ENCODE measurements at places on chromosomes 2 and 18.

GRCh38 chr2:236499691-236500578, 69.7 kb upstream of the ACKR3 start:
- DNase-seq = no peak

DNA sequence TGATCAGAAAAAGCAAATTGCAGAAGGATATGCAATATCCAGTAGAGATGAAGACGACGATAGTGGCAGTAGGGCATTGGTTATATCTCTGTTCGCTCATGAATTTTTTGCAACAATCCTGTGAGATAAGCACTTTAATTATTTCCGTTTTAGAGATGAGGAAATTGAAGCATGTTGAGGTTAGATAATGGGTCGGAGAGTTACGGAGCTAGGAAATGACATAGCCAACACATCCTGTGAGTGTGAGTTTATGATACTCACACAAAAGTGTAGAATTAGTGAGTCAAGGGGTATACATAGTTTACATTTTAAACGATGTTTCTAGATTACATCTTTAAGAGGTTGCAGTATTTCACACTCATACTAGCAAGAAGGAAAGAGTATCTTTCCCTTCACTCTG, 123.1 kb upstream of the ARL4C start:
- no peak for DNase-seq

GRCh38 chr2:29115797-29116781, 874 bp downstream of the CLIP4 start:
- peak; percentile 59 for DNase-seq

GRCh38 chr2:20919297-20919800, 96.4 kb upstream of the LDAH start:
- no peak for DNase-seq

DNA sequence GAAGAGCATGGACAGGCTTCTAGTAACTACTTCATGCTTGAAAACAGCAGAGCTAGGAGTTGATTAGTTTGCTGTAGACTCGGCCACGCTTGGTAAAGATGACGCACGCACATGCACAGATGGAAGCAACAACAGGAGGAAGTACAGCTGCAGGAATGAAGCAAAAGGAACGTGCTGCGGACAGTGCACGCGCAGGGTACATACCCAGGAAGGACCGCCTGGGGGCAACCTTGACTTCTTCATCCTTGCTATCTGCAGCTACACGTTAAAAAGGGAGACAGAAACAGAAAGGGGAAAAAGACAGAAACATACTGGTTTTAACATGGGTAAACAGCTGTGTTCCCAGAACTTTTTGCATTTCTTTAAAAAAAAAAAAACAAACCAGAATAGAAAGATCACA, 17.7 kb downstream of the SLC66A2 start:
- DNase-seq = no peak

- DNase-seq = no peak
Observed at GRCh38 chr2:57146951-57147350, 899.7 kb upstream of the VRK2 start.

- DNase-seq = no peak
Observed at GRCh38 chr2:148565272-148565894, 79.2 kb upstream of the EPC2 start.

DNA sequence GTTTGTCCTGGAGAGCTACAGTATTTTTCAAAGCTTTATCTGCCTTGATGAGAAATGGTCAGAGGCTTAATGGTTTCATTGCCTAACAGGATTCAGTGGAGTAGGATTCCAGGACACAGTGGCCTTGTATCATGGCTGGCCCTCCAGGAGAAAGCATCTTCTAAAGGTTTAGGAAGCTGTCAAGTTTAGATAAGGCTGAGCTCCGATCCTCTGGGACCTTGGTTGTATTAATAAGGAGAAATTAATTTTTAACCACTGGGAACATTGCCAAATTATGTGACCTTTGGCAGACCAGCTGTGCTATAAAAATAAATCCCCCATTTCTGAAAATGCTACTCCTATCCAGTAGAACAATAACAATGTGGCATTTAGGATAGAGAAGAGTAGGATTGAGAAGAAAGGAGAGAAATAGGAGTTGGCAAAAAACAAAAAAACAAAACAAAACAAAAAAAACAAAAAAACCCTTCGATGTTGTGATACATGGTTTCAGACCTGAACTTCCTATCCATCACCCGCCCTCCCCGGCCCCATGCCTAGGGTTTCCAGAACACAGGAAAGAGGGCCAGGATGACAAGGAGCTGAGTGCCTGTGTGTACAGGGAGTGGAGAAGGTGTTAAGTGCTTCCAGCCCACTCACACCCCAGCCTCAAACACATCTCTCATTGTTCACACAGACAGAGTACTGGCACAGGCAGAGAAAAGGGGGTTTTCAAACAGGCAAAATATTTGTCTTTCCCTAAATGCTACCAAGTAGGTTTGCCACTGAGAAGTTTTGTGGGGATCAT, 6.3 kb downstream of the NRP2 start:
- DNase-seq = no peak

DNA sequence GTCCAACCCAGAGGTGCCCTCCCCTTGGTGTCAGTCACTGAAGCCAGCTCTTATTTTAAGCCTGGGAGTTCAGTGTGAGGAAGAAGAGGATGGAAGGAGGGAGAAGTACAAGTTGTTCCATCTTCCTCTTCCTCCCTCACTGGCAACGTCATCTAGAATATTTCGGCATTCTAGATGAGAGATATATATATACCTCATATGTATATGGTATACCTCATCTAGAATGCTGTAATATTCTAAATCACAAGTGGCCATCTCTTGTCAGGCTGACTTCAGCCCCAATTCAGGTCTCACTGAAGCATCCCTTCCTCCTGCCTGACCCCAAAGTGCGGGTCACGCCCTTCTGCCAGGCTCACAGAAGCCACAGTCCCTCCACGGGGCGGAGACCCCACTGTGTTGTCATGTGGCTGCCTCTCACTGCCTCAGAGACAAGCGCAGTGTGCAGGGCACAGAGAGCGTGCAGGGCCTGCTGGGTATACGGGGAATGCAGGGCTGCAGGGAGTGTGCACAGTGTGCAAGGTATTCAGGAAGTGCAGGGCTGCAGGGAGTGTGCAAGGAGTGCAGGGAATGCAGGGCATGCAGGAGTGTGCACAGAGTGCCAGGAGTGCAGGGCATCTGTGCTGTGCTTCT, 32.8 kb upstream of the B3GNT7 start:
- DNase-seq = no peak

- DNase-seq = no peak
Observed at GRCh38 chr2:1459727-1460126, 46.5 kb downstream of the TPO start.

DNA sequence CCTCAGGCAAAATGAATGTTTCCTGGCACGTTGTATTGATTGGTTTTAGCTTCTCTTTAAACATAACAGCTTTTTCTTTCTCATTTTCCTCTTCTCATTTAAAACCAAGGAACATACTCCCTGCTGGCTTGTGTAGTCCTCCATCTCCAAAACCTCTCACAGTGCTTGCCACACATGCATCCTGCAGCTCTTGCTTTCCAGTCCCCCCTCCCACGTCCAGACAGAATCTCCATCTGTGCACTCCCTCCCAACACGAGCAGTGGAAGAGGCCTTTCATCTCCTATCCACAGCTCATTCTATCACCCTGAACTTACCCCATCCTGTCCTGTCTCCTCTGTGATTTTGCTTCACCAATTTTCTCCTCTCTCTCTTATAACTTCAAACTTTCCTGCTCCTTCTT, 99.6 kb upstream of the THSD7B start:
- DNase-seq = no peak

- DNase-seq = no peak
Observed at GRCh38 chr2:53087262-53087873, 680.2 kb upstream of the CHAC2 start.

- no peak for DNase-seq
Observed at GRCh38 chr2:120103723-120104467, 91.0 kb downstream of the EPB41L5 start.

- peak; percentile 16 for DNase-seq
Observed at GRCh38 chr2:233242231-233242927, 9.1 kb upstream of the ATG16L1 start.

DNA sequence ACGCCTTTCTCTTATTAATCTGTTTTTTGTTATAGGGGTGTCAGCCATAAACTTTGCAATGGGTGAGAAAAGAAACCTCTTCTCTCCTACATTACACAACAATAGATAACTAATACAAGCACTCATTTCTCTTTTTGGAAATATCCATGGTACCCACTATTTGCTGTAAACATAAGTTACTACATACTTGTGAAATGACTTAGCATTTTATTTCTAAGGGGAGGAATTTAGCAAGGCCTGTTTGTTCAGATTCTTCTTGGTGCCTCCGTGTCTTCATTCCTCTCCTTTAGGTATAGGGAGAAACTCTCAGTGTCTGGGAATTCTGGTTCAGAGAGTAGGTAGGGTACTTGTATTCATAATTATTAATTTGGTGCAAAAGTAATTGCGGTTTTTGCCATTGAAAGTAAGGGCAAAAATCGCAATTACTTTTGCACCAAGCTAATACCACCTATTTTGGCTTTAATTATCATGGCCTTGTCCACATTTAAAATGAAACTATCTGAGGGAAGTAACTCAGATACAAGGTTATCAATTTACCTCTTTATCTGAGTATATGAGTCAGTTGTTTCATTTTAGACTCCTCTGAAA, 134.8 kb downstream of the MREG start:
- no peak for DNase-seq

DNA sequence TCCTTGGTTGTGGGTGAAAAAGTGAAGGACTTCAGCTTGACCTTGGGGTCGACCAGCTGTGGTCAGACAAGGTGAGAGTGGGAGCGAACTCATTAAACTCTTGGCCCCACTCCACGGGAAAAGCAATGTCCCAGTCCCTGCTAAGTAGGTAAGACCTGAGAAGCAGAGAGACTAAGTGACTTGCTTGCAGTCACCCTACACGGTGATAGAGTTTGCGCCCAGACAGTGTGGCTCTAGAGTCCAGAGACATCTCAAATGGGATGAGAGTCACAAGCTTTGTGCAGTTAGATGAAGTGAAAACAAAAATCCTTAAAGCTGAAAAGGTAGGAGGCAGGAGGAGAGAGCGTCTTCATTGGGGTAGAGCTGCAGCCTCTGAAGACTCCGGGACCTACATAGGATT, 55.9 kb upstream of the ZNF236 start:
- no peak for DNase-seq

- DNase-seq = no peak
Observed at GRCh38 chr18:23701544-23702064, 12.4 kb downstream of the LAMA3 start.

DNA sequence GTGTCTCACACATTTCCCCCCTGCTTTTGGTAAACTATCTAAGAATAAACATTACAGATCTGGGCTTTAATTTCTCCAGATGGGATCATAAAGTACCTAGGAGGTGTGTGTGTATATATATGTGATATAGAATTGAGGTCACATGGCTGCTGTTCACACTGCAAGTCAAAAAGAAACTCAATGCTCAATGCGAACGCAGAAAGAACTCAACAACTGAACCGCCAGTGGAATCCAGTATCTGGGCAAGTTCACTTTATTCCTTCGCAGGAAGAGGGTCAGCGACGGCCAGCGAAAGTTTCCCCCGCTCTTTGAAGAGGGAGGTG, 17.7 kb downstream of the POU3F3 start:
- DNase-seq = no peak

DNA sequence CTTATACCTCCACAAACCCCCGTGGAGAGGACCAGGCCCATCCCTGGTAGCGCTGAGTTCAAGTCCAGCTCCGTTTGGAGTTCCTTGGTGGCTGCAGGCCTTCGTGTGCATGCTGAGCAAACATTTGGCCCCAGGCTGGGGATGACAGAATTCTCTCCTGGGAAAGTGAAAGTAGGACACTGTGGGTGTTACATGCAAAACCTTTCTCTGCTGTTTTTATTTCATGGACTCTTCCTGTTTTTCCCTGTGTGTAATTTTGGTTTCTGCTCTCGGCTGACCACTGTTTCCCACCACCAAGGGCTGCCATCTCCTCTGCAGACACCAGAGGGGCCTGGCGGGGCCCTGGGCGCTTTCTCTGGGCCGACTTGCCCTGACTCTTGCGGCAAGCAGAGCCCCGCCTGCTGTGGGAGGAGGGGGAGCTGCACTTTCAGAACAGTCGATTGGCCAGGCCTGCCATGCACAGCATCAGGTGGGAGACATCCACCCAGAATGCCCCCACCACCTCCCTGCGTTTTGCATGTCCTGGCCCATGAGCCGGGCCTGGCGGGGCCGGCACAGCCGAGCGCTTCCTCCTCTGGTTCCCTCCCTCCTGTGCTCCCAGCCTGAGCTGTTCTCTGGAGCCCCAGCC, 102.4 kb downstream of the CABLES1 start:
- DNase-seq = no peak

DNA sequence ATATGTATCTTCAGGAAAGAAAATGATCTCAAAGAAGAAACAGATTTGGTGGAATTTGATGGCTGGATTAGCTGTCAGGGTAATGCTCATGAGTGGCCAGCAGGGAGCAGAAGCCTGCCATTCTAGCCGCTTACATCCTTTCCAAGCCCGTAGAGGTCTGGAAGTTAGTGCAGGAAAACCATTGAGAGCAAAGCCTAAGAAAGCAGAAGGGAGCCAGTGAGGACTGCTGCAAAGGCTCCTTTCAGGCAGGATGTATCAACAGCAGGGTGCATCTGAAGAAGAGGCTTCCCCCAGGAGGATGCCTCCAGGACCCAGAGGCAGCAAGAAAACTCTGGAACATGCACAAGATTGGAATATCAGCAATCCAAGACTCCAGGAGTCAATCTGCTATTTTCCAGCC, 22.9 kb upstream of the LBH start:
- DNase-seq = peak; percentile 38

- no peak for DNase-seq
Observed at GRCh38 chr2:181334158-181334826, 122.9 kb upstream of the ITGA4 start.

DNA sequence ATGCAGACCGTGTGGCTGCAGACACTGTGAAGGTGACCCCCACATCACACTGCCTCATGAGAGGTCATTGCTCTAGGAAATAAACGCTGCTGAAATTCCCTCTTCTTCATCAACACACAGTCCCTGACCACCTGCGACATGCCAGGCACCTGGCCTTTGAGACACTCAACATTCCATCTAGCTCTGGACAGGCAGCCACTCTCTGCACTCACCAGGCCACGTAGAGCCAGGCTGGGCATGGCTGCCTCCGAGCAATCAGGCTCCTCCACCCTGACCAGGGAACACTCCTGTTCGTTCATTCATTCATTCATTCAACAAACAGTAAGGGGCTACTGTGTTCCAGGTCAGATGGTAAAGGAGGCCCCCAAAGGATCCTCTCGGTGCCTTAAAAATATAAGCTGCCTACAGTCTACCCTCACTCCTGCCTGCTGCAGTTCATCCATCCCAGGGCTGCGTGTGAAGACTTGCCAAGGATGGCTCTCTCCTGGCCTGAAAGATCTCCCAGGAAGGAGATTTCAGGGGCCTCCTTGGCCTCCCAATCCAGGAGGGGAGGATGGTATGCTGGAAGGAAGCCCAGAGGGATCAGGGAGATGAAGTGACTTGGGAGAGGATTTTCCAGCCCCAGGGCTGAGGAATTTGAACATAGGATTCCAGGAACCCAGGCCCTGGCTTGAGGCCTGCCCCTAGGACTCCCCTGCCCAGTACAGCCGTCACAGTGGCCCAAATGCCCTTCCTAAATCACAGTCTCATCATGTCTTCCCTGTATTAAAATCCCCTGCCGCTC, 66.7 kb downstream of the TNS1 start:
- no peak for DNase-seq

Measured in RPMI8226 (cell line).